ENCODE measurements at places on chromosomes 6 and 20.

DNA sequence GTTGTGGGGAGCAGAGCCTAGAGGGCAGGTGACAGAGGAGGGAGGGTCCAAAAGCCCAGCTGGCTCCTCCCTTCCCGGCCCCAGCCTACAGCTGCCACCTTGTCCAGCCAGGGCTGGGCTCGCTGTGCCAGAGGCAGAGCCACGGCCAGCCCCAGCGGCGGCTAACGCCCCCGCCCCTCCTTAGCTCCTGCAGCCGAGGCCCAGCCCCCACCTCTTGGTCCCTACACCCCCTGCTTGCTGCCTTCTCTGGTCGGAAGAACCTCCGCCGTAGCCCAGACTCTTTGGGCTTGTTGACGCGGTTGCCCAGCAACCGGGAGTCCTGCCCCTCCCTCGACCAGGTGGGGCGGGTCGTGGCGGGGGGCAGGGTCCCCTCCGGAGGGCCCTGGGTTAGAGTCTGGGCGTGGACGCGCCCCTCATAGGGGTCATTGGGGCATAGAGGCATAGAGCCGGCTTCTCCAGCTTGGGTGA is 521 bp upstream of the LKAAEAR1 start:
- DNase-seq: no peak

- DNase-seq: no peak
Measured at GRCh38 chr6:11218538-11219399, 13.7 kb downstream of the NEDD9 start.

GRCh38 chr20:54123587-54124180 is 50.1 kb downstream of the CYP24A1 start:
- DNase-seq: no peak

GRCh38 chr6:47130086-47130485 is 88.0 kb upstream of the ADGRF1 start:
- DNase-seq: no peak

GRCh38 chr6:54910431-54910884 is 63.9 kb downstream of the FAM83B start:
- DNase-seq: no peak
